Camera-type eye (tissue), 1 donor: ENCODE measurements at places on chromosomes 12 and 14. TPM values are rescaled to one million over a fixed set of nuclear protein-coding genes. Genes with fewer than 3 reads are reported as not detected.

The PLEK2 gene
- 3.0 TPM for total RNA-seq

The INHBE gene
- not detected for total RNA-seq

The FAM181A gene
- not detected for total RNA-seq

The SPTB gene
- 25.2 TPM for total RNA-seq

The BORCS5 gene
- total RNA-seq = 23.9 TPM

The RASAL1 gene
- 2.9 TPM for total RNA-seq

The BMP4 gene
- 39.9 TPM for total RNA-seq

The TAS2R8 gene
- not detected for total RNA-seq

The INHBC gene
- total RNA-seq = not detected

The ADAM21 gene
- total RNA-seq = not detected

The NPAS3 gene
- total RNA-seq = 12.0 TPM

The CPNE6 gene
- 5.9 TPM for total RNA-seq

The OR2AP1 gene
- total RNA-seq = not detected

The C14orf180 gene
- total RNA-seq = 0.49 TPM

The ZDHHC22 gene
- total RNA-seq = 5.6 TPM

The PRKD1 gene
- 17.3 TPM for total RNA-seq

The PPP1R1A gene
- 8.8 TPM for total RNA-seq

The CLEC4A gene
- total RNA-seq = 1.2 TPM

The B4GALNT1 gene
- 9.6 TPM for total RNA-seq

The METAP2 gene
- total RNA-seq = 78.0 TPM

The GTF2A1 gene
- total RNA-seq = 57.3 TPM

The SRGAP1 gene
- total RNA-seq = 13.7 TPM

The KLRB1 gene
- total RNA-seq = 0.77 TPM

The RIC8B gene
- 32.9 TPM for total RNA-seq

The ACADS gene
- 10.6 TPM for total RNA-seq
